ENCODE measurements at places on chromosomes 2 and 18. TPM values are rescaled to one million over a fixed set of nuclear protein-coding genes. Genes with fewer than 3 reads are reported as not detected.

DNA sequence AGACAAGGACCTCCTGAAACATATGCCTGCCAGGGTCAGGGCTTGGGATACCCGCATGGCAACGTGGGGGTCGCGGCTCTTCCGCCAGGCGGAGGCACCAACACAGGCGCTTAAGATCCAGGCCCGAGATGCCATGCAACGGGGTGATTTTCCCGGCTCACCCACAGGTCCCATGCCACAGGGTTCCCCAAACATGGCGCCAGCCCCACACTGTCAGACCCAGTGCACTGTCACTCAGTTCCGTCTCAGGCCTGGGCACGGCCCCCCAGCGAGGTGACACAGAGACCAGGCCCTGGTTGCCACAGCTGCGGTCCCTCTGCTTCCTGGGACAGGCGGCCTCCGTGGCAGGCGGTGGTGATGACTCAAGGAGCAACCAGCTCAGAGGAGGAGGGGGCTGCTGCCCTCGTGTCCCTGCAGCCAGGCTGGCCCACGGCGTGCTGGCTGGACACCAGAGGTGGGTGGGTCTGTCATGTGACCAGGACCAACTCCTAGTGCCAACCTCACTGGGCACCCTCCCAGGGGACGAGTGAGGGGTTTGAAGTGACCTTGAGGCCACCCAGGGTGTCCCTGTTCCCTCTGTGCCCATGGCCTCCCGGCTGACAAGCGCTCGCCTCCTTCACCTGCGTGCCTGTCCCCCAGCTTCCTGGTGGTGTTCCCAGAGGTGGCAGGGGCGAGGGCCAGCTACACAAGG lies 4.9 kb downstream of the PDCD1 start:
- no peak overlapping the region for H3K4me3 ChIP-seq
- H3K27me3 ChIP-seq: no peaks in the 10 kb centered on the region
- H3K4me1 ChIP-seq: peaks cover 14% of the 10 kb centered on the region
- H3K27ac ChIP-seq: no peak overlapping the region
- DNase-seq: peak; percentile 38

DNA sequence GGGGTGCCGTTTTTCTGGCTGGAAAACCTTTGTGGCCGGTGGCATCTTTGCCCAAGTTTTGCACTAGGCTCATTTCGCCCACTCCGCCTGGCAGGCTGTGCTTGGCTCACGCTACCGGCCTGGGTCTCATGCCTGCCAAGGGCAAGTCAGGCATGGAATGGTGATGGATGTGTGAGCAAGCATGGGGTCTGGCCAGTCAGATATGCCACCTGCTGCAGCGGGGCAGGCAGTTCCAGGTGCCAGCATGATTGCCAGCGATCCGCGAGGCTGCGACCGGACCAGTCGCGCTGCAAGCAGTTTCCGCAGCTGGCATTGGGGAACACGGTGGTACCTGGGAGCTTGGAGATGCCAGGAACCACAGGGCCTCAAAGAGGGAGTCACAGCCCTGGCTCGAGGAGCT lies 40.6 kb downstream of the TAF1B start:
- no peaks in the 10 kb centered on the region for H3K27me3 ChIP-seq
- H3K27ac ChIP-seq: no peak overlapping the region
- peaks cover 49% of the 10 kb centered on the region for H3K36me3 ChIP-seq
- no peak for DNase-seq
- H3K4me3 ChIP-seq: no peak overlapping the region
- peaks cover 3% of the 10 kb centered on the region for H3K4me1 ChIP-seq

DNA sequence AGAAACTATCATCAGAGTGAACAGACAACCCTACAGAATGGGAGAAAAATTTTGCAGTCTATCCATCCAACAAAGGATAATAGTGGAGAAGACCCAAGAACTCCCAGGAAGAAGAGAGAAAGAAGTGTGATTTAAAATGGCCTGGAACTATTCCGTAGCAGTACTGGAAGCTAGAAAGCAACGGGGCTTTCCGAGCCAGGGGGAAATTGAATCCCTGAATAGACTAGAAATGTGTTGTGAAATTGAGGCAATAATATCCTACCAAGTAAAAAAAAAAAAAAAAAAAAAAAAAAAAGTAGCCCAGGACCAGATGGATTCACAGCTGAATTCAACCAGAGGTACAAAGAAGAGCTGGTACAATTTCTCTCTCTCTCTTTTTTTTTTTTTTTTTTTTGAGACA lies 69.3 kb downstream of the FARP2 start:
- H3K27ac ChIP-seq: no peak overlapping the region
- no peak overlapping the region for H3K4me3 ChIP-seq
- no peak for DNase-seq
- no peaks in the 10 kb centered on the region for H3K4me1 ChIP-seq
- H3K36me3 ChIP-seq: peaks cover 37% of the 10 kb centered on the region

GRCh38 chr2:48430528-48431094 lies 99.3 kb upstream of the STON1 start:
- peaks cover 1% of the 10 kb centered on the region for H3K4me1 ChIP-seq
- H3K36me3 ChIP-seq: no peaks in the 10 kb centered on the region
- no peak overlapping the region for H3K4me3 ChIP-seq

DNA sequence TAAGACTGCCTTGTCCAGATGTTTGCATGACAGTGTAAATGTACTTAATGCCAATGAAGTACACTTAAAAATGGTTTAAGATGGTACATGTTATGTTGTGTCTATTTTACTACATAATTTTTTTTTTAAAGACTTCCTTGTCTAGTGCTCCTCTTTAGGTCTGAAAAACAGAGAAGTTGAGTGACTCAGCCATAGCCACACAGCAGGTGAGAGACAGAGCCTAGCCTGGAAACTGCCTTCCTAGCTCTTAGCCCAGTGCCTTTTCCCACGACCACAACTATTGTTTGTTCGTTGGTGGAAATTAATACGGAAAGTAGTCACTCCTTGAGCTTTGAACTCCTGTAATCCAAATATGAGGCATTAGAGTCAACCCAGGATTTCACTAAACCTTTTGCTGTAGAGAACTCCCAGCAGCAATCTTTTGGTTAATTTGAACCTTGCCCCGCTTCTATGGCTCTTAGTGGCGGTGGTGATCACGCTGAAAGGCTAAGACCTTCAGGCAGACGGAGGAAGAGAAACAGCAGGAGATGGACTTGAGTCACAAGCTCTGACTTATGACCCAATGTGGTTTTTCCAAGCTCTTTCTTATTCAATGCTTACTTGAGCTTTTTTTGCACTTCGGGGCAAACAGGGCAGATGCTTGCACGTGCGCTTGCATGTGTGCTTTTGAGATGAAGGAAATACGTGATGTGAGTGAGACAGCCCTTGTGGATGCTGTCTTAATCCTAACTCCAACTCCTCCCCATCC lies 21.2 kb downstream of the TRIB2 start:
- no peak for DNase-seq
- no peak overlapping the region for H3K4me3 ChIP-seq
- no peaks in the 10 kb centered on the region for H3K27me3 ChIP-seq
- H3K36me3 ChIP-seq: peaks cover 14% of the 10 kb centered on the region

GRCh38 chr2:239152239-239152915 lies 248.4 kb downstream of the HDAC4 start:
- H3K4me1 ChIP-seq: peaks cover 12% of the 10 kb centered on the region
- peaks cover 48% of the 10 kb centered on the region for H3K36me3 ChIP-seq
- H3K4me3 ChIP-seq: no peak overlapping the region
- no peak overlapping the region for H3K27ac ChIP-seq

The RESP18 gene
- total RNA-seq: not detected

DNA sequence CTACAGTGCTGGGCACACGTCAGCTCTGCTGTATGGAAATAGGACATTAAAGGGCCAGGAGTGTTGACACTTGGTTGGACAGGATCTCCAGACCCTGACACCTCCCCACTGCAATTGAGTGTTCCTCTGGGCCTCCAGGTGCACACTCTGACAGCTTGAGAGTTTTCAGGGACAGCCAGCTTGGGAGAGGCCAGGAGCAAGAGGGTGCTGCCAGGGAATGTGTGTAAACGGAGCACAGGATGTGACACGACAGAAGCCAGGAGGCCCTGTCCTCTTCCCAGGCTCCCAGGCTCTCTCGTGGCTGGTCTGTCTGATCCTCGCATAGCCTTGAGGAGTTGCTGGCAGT lies 318.1 kb upstream of the HS6ST1 start:
- no peaks in the 10 kb centered on the region for H3K36me3 ChIP-seq
- no peak overlapping the region for H3K27ac ChIP-seq
- H3K4me3 ChIP-seq: no peak overlapping the region
- DNase-seq: no peak

DNA sequence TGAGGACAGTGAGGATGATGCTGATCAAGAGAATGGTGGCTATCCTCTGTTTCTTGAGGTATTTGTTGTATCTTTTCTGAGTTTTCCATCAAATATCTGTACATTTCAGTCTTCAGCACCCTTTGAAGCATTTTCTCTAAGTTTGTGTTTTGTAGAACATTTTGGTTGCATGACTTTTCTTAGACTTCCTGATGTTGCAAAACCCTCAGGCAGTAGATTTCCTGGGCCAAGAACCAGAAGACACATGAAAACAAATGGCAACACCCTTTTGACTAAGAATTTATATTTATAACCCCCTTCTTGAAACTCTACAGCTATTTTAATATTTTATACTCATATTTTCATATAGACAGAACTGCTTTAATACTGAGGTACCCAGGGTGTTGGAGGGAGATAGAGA lies 16.2 kb downstream of the HNMT start:
- H3K27ac ChIP-seq: no peak overlapping the region
- H3K4me3 ChIP-seq: no peak overlapping the region
- H3K27me3 ChIP-seq: no peaks in the 10 kb centered on the region
- H3K4me1 ChIP-seq: no peaks in the 10 kb centered on the region
- DNase-seq: no peak
- no peaks in the 10 kb centered on the region for H3K36me3 ChIP-seq

GRCh38 chr2:239470151-239470900 lies 69.5 kb upstream of the HDAC4 start:
- no peak overlapping the region for H3K4me3 ChIP-seq
- no peaks in the 10 kb centered on the region for H3K4me1 ChIP-seq
- no peaks in the 10 kb centered on the region for H3K27me3 ChIP-seq
- no peak for DNase-seq

DNA sequence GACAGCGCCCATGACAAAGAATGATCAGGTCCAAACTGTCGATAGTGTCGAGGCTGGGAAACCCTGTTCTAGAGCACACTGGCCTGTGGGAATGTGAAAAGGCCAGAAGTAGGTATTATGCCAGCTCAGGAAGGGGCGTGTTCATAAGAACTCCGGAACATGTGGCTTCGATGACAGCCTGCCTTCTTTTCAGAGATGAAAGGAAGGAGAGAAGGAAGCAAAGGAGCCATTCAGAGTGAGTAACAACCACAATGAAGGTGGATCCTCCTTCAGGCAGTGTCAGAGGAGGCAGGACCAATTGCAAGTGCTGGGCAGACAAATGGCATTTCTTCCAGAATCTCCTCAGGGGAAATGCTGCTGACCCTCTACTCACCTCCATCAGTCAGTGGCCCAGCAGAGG lies 58.5 kb downstream of the NCKAP5 start:
- no peak for DNase-seq
- H3K4me1 ChIP-seq: no peaks in the 10 kb centered on the region
- H3K36me3 ChIP-seq: no peaks in the 10 kb centered on the region
- H3K27me3 ChIP-seq: no peaks in the 10 kb centered on the region

DNA sequence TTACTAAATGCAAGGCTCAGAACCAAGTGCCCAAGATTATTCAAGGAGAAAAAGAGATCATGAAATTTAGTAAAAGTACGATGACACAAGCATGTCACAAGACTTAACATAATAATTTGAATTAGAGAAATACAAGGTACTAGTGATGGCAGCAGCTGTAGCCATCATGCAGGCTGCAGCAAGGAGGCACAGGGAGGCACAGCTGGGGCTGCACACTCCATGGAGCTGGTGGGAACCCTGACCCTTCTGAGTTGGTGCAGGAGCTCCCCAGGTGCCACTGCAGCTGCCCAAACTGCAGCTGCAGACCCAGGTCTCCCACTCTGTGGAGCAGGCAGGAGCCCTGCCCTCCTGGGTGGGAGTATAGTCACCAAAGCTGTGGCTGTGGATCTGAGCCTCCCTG lies 46.0 kb downstream of the COL3A1 start:
- H3K36me3 ChIP-seq: no peaks in the 10 kb centered on the region
- peaks cover 10% of the 10 kb centered on the region for H3K27me3 ChIP-seq
- H3K4me1 ChIP-seq: no peaks in the 10 kb centered on the region
- no peak for DNase-seq

The MYO5B gene
- not detected for total RNA-seq

The TMEM198 gene
- total RNA-seq: 2.2 TPM

DNA sequence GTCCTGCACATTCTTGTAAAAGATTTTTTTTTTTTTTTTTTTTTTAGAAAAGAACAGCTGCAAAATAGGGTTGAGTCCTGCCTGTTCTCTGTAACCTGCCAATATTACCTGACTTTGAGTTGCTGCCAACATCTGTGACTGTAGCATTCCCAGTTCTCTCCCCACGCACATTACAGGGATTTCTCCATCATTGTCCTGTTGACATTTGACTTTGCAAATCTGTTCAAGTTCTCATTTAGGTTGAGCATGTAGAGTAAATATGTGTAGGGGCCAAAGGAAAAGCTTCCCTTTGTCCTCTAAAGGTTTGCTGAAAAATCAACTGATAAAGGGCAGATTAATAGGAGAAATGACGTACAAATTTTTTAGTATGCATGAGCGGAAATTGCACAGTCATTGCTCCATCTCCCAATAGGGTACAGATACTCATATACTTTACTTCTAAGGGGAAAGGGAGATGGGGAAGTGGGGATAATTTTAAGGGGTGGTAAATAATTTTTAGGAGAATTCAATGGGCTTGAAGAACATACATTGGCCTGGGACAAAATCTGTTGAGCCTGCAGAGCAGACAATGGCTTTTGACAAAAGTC lies 385.5 kb downstream of the PIK3C3 start:
- no peaks in the 10 kb centered on the region for H3K4me1 ChIP-seq
- no peaks in the 10 kb centered on the region for H3K36me3 ChIP-seq
- H3K4me3 ChIP-seq: no peak overlapping the region

DNA sequence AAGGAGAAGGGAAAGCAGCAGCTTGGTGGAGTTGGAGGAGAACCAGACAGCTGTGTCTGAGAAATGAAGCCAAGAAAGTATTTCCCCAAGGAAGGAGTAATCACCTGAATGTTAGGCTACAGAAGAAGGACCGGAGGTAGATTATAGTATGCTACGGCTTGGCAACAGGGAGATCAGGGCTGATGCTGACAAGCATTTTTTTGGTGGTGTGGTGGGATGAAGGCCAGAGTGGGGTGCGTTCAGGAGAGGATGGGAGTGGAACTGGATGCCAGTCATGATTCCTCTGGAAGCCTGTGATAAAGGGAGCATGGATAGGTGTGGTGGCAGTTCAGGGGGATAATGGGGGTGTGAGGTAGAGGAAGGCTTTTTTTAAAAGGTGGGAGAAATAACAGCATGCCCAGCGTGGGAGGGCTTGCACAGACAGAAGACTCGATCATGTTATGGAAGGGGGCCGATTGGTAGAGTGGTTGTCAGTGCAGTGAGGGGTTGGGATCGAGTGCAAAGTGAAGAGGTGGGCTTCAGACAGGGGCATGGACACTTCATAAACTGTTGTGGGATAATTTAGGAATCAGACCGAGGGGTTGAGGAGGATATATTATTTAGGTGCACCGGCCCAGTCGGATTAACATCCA lies 5.6 kb downstream of the CEP192 start:
- H3K4me3 ChIP-seq: no peak overlapping the region
- peaks cover 20% of the 10 kb centered on the region for H3K4me1 ChIP-seq
- peaks cover 5% of the 10 kb centered on the region for H3K36me3 ChIP-seq
- DNase-seq: no peak
- no peak overlapping the region for H3K27ac ChIP-seq
- H3K27me3 ChIP-seq: no peaks in the 10 kb centered on the region

The EPAS1 gene
- 12.2 TPM for total RNA-seq

GRCh38 chr18:62438018-62438329 lies 84.9 kb upstream of the ZCCHC2 start:
- no peaks in the 10 kb centered on the region for H3K36me3 ChIP-seq
- H3K4me3 ChIP-seq: no peak overlapping the region
- no peak overlapping the region for H3K27ac ChIP-seq
- H3K4me1 ChIP-seq: no peaks in the 10 kb centered on the region
- H3K27me3 ChIP-seq: peaks cover 3% of the 10 kb centered on the region
- no peak for DNase-seq
